Stimulated activated CD4-positive, alpha-beta T cell treated with anti-CD3 and anti-CD28 coated beads, Interleukin-15, amount 100 ng/mL, for 1 hour (primary cell): ENCODE measurements at places on chromosomes 5 and 9.

DNA sequence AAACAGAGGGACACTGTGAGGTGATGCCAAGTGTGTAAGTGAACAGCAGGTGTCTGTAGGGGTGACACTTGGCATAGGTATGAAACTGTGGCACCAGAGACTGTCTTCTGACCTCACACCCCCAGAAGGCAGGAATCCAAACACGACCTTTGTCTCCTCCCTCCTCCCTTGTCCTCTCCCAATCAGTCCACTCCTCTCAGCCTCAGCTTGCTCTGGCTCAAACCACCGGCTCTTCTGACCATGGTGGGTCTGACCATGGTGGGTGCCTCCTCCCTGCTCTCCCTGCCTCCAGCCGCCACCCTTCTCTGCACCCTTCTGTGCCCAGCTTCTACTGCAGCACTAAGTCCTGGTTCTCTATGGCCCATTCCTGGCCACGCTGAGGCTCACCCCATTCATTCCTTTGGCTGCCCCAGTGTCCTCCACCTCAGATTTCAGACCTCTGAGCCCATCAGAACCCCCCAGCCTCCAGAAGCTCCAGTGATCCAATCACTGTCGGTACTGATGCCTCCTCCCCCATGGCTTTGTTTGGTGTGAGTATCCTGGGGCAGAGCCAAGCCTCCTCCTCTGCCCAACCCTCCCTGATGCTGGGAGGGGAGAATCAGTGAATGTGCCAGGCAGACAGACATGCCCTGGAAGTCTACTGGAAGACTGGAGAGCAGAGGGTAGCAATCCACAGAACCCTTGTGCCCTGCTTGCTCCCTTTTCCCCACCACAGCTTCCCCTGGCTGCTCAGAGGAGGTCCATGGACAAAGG, 1.7 kb upstream of the ARID3C start:
- no peak for DNase-seq

- no peak for DNase-seq
These were observed 10.5 kb downstream of the ZDHHC12 start for GRCh38 chr9:128713411-128713780.

DNA sequence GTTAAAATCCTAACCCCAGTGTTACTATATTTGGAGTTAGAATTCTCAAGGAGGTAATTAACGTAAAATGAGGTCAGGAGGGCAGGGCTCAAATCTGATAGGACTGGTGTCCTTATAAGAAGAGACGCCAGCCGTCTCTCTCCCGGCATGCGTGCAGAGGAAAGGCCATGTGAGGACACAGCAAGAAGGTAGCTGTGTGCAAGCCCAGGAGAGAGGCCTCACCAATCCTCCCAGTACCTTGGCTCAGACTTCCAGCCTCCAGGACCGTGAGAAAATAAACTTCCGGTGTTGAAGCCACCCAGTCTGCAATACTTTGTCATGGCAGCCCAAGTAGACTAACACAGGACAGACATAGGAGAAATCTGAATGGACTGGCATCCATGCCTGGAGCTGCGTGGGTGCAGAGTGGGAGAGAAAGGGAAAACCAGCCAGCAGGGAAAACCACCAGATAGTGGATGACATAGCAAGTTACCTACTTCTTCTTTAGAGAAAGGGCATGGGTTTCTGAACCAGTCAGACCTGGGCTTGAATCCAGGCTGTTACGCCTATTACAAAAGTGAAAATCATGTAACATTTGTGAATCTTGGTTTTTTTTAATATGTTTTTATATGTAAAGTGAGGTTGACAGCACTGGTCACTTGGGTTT, 89.2 kb downstream of the FSTL4 start:
- no peak for DNase-seq

DNA sequence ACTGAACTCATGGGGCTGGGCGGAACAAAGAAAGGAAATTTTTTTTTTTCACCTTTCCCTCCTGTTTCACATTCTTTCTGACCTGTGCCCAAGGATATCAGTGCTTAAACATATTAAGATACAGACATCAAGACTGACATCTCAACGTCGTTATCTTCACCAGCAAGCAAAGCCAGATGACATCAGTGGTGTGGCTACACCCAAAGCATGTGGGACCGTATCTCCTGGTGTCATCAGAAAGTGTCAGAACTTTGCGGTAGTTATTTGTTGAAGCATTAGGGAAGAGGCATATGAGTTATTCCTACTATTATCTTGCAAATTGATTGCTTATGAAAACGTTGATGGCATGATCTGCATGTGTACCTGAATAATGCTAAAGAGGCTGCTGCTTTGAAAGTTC, 487.4 kb downstream of the TLE4 start:
- no peak for DNase-seq

DNA sequence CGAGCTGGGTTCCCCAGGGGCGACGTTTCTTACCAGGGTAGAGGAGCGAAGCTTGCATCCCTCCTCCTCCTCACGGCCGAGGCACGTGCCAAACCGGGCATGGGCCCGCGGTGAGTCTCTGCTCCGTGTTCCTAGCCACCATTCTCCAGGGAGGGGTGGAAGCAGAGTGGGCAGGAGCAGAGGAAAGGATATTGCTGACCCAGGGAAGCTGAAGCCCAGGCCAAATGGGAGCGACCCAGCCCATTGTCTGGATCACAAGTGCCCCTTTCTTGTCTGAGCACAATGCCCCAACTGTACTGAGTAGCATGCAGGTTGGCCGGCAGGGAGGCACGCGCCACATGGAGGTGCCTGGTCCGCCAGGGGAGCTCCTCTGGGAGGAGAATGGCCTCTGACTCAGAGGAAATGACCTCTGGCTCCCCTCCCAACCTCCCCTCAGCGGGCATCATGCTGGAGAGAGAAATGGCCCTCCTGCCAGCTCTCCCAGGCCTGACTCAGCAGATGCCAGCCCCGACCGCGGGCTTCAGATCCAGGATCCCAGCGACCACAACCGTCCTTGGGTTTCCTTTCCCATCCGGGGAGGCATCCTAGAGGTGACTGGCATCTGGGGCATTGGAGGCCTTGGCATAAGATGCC, 1.1 kb downstream of the PRR7 start:
- no peak for DNase-seq

DNA sequence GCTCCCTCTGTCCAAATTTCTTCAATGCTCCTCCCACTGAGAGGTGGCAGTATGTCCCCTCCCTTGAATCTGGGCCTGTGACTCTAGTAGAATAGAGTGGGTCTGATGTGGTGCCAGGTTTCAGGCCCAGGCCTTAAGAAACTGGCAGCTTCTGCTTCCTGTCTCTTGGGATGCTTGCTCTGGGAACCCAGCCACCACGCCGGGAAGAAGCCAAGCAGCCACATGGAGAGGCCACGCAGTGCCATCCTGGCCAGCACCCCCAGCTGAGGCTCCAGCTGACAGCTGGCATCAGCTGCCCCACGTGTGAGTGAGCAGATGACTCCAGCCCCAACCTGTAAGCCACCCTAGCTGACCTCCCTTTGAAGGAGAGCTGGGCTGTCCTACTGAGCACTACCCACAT, 7.3 kb upstream of the TSPAN17 start:
- no peak for DNase-seq

- DNase-seq = no peak
These were observed 482.7 kb upstream of the C9orf72 start for GRCh38 chr9:28056006-28056405.

- DNase-seq = no peak
These were observed 80.0 kb upstream of the ZSWIM6 start for GRCh38 chr5:61251874-61252642.

- DNase-seq = no peak
These were observed 40.4 kb upstream of the ORM1 start for GRCh38 chr9:114282507-114282906.

- no peak for DNase-seq
These were observed 573.8 kb upstream of the CDH9 start for GRCh38 chr5:27612161-27612560.

DNA sequence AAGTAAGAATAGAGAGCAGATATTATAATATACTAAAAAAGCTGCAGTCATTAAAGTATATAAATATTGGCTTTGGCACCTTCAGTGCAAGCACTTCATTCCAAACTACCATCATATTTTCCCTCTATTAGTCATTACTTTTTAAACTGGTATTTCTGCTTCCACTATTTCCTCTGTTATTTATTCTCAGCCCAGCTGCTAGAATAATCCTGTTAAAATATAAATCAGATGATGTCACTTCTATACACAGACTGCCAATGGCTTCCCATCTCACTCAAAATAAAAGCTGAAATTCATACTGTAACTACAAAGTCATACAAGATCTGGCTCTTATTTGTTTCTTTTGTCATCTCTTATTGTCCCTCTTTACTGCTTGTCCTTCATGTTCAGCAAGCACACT, 432.9 kb downstream of the TLE4 start:
- DNase-seq = no peak

DNA sequence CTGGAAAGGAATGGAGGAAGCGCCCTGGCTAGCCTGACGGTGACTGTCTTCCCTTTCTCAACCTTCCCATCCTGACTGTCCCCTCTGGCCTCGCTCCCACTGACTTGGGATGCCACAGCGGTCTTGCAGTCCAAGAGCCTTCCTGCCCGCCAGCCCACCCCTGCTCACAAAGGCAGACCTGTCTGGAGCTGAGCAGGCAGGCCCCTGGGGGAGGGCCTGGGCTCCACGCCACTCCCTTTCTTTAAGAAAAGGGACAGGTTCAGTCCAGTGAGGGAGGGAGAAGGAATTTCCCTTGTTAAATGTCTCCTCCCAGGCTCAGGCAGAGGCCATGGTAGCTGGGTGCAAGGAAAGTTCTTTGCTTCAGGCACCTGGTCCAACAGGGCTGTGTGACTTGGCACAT, 18.1 kb downstream of the FGF1 start:
- no peak for DNase-seq

- DNase-seq = no peak
These were observed 713.6 kb downstream of the TLE4 start for GRCh38 chr9:80285326-80285725.

- no peak for DNase-seq
These were observed 3.5 kb upstream of the SMC2 start for GRCh38 chr9:104090578-104090977.

DNA sequence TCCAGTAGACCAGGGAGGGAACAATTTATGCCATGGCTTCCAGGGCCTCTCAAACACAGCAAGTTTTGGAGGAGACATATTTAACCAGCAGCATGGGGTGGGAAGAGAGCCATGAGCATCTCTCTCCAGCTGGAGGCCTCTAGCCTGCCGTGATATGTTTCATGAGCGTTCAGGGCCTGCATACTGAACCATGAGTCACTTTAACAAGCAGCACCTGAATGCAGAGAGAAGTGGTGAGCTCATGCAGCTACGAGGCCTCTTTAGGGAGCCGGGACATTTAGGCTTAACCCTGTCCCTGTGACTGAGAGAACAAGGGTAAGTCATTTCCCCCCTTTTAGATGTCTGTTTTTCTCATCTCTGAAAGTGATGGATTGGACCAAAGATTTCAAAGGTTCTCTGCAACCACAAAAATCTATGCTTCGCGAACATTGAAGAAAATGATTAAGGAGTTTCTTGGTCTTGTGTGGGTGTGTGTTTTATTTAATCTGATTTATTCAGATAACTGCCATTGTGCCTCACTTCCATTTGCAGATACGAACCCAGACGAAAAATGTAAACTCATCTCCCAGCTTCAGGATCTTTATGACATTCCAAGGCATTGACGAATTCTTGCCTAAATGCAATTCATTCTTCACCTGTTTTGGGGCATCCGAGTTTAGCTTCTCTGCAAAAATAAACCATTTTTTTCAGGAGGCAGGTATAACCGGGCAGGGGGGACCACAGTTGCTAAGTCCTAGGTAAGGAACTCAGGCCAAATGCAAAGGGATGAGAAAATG, 157.0 kb downstream of the GABBR2 start:
- no peak for DNase-seq

DNA sequence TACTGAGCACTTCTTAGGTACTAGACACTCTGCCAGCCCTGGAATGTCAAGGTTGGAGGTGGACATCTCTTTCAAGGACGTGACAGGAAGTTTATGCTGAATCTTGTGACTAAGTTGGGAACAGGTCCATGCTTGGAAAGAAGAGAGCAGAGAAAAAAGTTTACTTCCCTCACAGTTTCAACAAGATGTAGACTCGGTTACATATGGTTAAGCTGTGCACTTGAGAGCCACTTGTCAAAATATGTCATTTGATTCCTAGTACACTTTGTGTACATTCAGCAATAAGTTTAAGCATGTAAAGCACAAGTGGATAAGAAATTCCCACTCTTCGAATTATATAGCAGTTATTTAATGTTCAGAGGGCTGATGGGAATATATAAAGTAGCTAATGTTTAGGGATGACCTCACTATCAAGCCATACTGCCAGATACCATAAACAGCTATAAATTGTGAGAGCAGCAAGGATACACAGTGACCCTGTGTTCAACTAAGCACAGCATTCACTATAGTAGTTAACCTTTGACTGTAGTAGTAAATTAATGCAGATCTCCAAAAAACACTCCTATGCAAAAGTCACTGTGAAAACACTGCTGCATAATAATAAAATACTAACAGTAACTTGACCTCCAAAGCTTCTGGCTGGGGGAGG, 1944.6 kb upstream of the WWC1 start:
- no peak for DNase-seq

DNA sequence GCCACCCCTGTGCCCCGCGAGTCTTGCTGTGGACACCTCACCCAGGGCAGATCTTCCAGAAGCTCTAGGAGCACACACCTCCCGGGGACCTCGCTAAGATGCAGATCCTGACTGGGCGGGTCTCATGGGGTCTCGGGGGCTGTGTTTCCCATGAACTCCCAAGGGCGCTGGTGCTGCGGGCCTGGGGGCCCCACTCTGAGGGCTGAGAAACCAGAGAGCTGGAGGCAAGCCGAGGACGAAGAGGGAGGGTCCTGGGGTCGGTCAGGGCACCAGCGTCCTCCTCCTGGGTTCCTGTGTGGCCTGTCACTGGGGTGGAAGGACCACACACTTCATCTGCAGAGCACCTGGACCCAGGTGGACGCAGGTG, 30.2 kb downstream of the SLC6A3 start:
- no peak for DNase-seq

DNA sequence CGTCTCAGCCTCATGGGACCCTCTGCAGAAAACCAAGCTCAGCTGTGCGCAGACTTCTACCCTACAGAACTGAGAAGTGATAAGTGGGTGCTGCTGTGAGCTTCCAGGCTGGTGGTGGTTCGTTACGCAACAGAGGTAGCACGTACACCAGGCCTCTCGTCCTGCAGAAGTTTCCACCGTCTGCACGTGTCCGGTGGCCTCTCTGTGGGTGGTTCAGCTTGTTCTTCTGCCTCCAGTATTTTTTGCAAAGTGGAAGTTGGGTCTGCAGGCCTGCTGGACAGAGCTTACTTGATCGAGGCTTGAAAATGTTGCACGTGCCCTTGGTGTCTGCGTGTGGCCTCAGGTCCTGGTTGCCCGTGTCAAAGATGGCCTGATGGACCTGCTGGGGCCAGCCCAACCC, 27.5 kb downstream of the KCNT1 start:
- no peak for DNase-seq
